Activated CD8-positive, alpha-beta memory T cell treated with anti-CD3 and anti-CD28 coated beads for 1 hour (primary cell): ENCODE measurements at places on chromosomes 1 and 21.

GRCh38 chr1:160522622-160523345, at the start of gene SLAMF6:
Gene SLAMF6, minus strand, starts transcription at chr1:160523255. Its CDS starts 63 bp downstream, at chr1:160523192.
- DNase-seq, result no peak

DNA sequence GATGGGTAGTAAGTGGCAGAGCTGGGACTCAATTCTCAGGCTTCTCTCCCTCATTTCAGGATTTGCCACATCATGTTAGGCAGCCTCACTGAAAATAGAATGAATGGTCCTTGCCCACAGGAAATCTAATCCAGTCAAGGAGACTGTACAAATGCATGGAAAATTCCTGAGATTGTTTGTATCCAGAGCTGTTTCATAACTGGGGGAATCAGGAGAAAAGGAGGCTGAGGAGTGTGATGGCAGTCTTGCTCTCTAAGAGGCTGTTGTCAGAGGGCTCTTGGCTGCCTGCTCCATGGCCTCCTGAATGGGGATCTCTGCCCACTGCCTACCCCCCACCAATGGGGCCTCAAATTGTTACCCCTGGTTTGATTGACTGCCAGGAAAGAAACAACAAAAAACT, 141.9 kb upstream of the TNR start:
- DNase-seq, result no peak

DNA sequence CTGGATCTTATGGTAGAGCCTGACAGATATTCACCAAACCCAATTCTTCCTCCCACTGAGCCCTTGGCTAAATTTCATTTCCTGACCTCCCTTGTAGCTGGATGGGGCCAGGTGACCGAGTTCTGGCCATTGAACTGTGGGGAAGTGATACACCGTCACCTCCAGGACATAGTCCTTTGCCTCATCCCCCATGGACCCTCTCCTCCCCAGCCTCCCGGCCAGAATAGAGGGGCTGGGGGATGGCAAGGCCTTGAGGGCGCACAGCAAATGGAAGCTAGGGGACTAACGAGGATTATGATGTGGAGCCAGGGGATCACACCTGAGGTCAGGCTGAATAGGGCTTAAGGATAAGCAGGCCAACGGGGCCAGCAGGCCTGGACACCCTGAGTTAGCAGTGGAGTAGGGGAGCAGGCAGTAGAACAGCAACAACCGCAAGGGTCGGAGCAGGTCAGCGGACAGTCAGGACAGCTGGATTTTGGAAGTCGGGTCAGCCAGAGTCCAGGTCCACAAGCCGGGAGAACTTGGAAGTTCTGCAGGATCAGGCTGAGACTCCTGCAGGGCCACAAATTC, 15.0 kb downstream of the BATF3 start:
- DNase-seq, result no peak

- DNase-seq, result no peak
Measured at GRCh38 chr1:28213315-28213714, 19.5 kb downstream of the DNAJC8 start.
